SHP77 (cell line): ENCODE measurements at places on chromosomes 3 and 15.

GRCh38 chr3:43915546-43915945 lies 224.8 kb downstream of the ABHD5 start:
- no peak for DNase-seq

DNA sequence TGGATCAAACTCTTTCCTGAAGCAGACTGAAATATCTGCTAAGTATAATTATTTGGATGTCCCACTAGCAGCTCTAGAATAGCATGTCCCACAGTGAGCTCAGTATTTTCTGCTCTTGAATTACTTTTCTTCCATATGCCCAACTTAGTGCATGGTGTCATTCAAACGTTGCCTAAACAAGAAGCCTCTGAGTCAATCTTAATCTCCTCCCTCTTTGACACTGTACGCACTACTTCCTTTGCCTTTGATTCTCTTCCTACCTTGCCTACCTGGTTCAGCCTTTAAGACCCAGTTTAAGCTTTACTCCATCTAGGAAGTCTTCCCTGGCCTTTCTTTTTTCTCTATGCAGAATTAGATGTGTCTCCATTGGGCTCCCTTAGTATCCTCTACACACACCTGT lies 54.5 kb downstream of the SEC22A start:
- DNase-seq = no peak

GRCh38 chr15:58016581-58017175 lies 48.8 kb downstream of the ALDH1A2 start:
- DNase-seq = no peak

GRCh38 chr3:56720849-56721248 lies 37.8 kb upstream of the TASOR start:
- no peak for DNase-seq

GRCh38 chr3:124986192-124987143 lies 51.9 kb upstream of the MUC13 start:
- DNase-seq = no peak

GRCh38 chr3:182400838-182401237 lies 392.5 kb upstream of the ATP11B start:
- DNase-seq = no peak

DNA sequence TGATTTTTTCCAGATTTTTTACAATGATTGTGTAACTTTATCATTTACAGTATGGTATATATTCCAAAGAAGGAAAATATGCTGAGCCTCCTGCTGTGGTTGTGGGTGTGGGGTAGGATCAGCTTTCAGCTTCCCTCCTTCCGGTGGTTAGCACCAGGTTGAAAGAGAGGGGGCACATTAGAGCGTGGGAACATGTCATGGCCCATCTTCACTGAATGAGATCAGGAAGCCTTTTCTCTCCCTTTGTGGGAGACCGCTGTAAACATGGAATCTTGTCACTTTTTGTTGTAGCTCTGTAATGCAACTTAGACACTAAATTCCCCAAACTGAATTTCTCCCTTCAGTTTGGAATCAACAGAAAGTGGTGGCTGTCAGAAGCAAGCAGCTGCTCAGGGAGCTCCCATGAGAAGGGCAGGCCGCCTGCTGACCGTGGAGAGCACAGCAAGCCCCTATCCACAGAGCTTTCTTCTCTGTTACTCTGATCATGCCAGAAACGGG lies 86.7 kb upstream of the LIMD1 start:
- DNase-seq = no peak

DNA sequence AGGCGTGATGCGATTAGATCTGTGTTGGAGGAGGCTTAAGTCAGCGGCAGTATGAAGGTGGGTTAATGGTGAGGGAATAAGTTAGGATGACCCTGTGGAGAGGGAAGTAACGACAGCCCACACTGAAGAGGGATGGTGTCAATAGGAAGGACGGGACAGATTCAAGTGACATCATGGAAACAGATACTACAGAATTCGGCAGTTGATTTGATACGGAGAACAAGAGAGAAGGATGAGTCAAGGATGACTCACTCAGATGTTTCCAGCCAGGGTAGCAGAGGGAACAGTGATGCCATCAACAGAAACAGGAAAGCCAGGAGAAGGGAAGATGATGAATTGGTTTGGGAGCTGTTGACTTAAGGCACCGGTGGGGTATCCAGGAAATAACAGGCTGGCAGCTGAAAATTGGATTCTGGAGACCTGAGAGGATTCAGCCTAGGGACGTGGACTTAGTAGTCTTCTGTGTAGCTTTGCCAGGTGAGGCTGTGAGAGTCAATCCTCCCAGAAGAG lies 38.0 kb downstream of the SHC4 start:
- DNase-seq = peak; percentile 74

DNA sequence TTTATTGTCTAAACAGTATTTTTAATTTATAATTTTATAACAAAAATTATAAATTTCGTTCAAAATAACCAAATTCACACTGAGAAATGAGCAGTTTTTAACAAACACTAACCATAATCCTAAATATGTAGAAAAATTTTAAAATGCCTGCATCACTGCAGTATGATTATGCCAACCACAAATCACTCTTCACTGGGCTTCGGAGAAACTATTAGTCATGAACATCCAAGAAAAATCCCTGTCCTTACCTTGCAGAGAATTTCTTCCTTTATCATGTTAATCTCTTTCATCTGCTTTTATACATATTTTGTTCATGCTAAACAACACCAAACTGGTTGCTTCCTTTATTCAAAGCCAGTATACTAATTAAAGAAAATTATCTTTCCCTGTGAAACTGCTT lies 511.0 kb upstream of the ALCAM start:
- no peak for DNase-seq

DNA sequence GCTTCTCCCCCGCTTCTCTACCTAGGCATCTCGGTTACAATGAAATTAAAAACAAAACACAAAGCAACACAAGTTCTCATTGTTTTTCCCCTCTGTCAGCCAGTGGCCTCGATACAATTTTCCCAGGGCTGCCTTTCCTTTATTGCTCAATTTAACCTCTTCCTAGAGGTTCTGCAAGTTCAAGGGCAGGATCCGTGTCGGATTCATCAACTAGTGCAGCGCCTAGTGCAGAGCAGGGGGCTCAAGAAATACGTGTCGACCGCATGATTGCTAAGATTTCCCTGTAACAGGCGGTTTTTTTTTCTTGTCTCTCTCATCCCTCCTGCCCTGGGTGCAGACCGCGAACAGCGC lies 1.4 kb upstream of the BHLHE40 start:
- DNase-seq = no peak

- no peak for DNase-seq
Observed at GRCh38 chr3:17081520-17081919, 196.8 kb downstream of the PLCL2 start.

GRCh38 chr15:56053046-56053400 lies 59.6 kb upstream of the NEDD4 start:
- DNase-seq = no peak

GRCh38 chr3:194976049-194976451 lies 290.4 kb downstream of the FAM43A start:
- no peak for DNase-seq

GRCh38 chr15:93031103-93031464 lies 57.9 kb downstream of the RGMA start:
- no peak for DNase-seq

DNA sequence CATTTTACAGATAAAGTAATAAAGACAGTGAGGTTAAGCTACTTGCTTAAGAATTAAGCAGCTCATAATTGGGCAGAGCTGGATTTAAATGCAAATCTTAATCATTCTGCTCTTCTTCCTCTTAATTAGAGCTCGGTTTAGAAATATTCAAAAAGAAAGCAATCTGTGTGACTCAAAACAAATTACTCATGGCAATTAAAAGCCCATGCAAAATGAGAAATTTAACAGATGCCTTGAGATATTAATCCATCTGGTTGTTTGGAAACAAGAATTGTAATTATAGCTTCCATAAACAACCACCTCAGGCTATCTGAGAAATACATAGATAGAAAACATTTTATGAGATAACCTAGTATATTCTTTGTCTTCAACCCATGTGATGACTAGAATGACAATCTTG lies 44.2 kb upstream of the DCBLD2 start:
- no peak for DNase-seq

GRCh38 chr3:107981471-107982111 lies 109.2 kb downstream of the CD47 start:
- no peak for DNase-seq
